ENCODE measurements at places on chromosomes 16 and 17.

- no peak for DNase-seq
Measured at GRCh38 chr16:1877804-1878203, 5.8 kb upstream of the MEIOB start.

- no peak for DNase-seq
Measured at GRCh38 chr17:65790241-65790640, 228.8 kb upstream of the AXIN2 start.

DNA sequence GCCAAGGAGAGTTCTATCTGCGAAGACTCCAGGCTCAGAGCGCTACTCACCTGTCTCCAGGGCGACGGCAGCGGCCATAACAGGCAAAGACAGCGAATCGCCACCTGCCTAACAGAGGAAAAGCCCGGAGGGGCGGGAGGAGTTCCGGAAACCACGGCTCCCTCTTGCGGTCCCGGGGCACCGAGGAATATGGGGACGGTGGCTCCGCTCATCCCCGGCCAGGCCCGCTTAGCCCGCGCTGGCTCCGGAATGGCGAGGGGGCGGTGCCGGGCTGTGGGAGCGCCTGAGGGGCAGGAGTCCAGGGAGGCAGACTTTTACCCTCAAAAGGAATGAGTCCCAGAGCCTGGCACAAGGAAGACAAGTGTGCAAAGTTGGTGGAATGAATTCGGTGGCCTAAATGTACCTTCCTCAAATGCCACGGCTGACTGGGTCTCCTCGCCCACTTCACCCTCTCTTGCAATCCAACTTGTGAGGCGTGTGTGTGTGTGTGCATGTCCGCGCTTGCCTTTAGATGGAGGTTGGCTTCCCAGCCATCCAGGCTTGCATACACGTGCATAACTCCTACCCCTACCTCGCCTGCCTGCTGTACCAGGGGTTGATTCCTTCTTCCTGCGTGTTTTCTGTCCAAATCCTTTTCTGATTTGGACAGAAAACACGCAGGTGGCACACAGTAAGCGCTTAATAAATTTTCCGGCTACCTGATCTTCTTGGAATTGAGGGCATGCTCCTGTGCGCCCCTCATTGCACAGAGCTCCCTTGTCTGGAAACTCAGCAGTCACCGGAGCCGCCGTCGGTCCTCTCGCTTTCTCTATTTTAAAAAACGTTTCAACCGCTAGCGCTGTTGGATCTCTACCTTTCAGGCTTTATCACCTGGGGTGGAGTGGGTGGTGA lies 3.5 kb downstream of the C17orf100 start:
- DNase-seq: peak; percentile 56

DNA sequence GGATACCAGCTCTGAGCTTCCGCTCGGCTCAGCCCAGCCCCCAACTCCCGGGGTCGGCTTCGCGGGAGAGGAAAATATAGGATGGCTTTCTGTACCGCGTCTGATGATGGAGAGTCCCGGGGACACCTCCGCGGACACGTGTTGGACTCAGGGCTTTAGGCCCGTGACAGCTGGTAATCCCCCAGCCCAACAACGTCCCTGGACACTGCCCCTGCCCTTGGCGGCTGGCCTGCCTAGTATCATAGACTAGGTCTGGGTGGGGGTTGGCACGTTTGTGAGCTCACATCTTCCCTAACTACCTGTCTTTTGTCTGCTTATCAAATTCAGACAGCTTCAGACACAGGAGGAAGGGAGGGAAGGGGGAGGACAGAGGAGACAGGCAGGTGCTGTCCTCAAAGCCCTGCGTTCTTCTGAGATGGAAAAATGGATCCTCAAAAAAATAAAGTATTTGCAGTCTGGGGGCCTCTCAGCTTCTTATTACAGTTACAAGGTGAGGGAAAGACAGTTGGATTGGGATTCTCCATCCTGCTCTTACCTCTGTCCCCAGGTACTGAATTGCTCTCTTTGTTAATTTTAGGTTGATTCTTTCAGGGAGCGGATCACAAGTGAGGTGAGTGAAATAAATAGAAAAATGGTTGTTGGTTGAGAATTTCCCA lies 698 bp downstream of the PSME3 start:
- DNase-seq: no peak

GRCh38 chr16:84975522-84975921 lies 35.8 kb downstream of the ZDHHC7 start:
- no peak for DNase-seq

GRCh38 chr17:44297975-44298374 lies 10.4 kb upstream of the RUNDC3A start:
- no peak for DNase-seq

DNA sequence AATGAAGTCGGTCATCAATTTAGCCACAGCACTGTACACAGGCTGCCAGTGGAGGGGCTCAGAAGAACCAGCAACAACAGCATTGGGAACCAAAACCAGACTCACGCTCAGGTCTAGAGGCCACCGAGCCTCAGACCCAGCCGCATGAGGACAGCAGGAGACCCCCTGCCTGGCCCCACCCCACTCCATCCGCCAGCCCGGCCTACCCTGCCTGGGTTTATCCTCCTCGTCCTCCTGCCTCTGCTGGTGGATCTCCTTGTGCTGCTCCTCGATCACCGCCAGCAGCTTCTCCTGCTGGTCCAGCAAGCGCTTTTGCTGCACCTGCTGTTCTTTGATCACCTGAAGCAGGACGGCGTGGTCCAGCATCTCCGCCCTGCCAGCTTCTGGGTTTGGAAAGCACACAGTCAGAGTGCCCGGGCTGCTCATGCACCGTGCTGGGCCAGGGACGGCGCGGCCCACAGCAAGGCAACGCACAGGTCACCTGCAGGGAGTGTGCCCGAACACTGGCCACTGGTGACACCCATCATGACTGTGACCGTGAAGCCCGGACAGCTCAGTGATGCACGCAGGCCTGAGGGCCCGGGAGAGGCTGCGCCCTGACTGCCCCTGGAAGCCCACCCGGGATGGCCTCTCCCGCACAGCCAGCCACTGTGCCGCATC lies 7.7 kb downstream of the NDUFAF8 start:
- DNase-seq: no peak

DNA sequence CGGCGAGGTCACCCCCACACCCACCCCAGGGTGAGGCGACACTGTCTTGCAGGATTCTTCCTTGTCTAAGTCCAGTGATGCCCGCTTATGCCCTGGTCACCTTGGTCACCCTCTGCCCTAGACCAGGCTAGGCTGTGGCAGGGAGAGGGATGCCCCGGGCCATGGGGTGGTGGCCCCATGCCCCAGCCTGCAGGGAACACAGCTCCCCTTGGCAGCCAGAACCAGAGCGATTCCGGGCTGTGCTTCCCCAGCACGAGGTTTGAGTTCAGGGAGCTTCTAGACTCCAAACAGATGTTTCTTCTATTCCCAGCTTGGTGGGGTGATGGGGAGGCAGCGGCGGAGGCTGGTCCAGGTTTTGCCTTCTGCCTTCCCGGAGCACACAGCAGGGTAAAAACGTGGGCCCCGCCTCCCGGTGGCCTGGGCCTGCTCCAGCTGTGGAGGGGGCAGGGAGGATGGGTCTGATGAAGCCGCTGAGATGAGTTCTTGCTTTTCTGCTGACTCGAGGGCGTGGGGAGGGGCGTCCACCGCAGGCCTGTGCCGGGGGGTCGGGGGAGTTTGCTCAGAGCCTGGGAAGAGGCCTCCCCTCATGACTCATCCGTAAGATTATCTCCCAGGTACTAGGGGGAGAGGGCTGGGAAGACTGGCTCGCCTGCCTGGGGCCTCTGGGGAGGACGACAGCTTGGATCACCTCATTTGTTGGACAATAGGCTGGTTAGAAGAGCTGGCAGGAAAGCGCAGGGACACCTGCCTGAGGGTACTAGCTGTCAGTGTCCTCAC lies 15.4 kb downstream of the SMTNL2 start:
- DNase-seq: no peak

DNA sequence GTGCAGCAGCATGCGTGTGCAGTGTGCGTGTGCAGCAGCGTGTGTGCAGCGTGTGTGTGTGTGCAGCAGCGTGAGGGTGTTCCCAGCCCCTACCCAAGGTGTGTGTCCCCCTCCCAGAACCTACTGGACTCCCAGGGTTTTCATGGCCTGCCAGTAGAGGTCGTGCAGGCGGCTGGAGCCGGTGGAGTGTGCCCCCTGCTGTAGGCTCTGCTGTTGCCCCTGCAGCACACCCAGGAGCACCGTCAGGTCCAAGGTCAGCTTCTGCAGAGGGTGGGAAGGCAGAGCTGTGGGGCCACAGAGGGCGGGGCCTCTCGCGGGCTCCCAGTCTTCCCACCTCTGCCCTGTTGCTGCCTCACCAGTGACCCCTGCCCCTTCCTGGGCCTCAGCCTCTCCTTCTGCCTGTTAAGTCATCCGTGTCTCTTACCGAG lies 14.9 kb downstream of the MYBBP1A start:
- DNase-seq: no peak

DNA sequence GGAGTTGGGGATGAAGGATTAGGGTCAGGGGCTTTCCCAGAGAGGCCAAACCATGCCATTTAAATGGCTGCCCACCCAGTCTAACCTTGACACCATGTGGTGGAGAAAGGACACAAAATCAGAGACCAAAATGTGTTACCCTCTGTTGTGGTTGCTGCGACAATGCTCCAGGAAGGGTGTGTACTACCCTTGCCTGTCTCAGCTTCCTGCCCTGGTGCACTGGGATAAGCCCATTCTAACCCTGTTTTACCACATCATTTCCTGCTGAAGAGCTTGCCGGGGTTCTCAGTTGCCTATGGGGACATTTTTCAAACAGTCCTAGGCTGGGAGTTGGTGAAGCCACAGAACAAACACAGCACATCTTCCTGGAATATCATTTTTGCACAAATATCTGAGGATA lies 4.9 kb downstream of the OR4D1 start:
- DNase-seq: no peak

- DNase-seq: no peak
Measured at GRCh38 chr17:39173080-39173479, 7.1 kb upstream of the ARL5C start.

DNA sequence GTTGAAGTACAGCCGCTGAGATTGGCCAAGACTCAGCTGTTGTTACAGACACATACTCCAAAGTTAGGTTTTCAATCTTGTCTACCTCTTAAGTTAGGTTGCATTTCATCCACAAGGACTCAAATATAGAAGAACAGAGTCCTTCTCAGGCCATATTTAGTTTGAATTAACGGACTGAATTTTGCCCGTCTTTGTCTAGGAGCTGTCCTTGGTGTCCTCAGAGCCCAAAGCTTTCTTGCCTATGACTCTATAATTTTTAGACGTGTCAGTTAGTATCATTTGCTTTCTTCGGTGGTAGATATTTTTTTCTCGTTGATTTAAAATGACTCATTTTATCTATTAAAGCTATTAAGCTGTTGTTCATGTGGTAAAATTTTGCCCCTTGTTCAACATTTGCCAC lies 403.2 kb downstream of the HS3ST3B1 start:
- no peak for DNase-seq

DNA sequence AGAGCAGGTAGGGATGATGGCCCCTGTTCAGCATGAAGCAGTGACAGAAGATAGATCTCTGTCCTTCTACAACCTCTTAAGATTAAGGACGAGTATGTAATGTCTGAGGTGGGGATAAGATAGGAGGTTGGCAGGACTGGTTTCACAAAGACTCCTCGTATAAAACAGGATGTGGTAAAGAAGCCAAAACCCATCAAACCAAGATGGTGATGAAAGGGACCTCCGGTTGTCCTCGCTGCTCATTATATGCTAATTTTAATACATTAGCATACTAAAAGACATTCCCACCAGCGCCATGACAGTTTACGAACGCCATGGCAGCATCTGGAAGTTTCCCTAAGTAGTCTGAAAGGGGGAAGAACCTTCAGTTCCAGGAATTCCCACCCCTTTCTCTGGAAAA lies 27.3 kb downstream of the MIS12 start:
- no peak for DNase-seq

DNA sequence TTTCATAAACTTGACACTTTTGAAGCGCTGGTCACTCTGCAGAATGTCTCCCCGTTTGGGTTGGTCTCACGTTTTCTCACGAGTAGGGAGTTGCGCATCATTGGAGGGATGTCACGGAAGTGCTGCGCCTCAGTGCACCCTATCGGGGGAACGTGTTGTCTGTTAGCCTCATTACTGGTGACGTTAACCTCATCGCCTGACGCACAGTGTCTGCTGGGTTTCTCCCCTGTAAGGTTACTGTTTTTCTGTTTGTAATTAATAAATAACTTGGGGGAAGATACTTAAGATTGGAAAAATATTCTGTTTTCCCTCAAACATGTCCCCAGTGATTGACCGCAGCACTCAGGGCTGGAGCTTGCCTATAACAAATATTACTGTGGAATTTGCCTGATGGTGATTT lies 26.7 kb downstream of the VAC14 start:
- no peak for DNase-seq

DNA sequence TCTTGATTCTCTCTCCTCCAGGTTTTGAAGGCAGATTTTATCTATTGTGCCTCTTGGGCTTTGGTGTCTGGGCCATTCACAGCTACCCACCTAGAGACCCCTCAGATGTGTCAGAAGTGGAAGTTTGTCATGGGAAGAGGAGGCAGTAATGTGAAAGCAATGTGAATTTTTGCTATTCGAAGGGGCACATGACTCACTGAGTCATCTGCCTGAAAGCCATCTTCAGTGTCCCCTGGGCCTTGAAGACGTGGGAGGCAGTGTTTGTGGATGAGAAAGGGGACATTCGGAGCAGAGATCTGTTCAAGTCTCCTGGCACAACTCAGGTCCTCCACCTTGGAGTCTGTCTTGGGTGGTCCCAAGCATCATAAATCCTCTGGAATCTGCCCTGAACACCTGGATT lies 530.2 kb downstream of the NPIPA7 start:
- DNase-seq: no peak

DNA sequence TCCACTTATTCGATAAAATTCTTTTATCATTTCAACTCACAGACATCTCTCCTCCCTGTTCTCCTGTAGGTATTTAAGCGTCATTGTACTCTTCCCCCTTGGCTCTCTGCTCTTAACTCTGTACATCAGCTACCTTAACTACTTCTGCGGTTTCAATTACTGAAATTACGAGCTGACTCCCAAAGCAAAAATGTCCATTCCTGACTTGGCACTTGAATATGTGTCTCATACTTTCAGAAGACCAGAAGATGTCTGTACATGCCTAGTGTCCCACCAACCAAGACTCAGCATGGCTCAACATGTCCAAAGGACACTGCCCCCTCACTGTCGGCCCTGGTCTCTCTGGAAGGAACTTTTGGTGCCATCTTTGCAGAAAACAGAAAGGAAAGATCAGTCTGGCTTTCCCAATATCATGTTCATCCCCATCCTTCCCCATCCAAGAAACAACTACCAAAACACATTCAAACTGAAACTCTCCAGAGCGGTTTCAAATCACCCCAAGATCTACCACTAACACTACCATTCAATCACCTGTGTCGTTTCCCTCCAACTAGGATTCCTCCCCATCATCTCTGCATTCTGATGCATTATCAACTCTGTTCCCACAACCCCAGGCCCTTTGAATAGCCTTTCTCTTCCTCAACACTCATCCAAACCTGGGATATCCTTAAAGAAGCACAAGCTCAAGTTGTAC lies 74.9 kb downstream of the ZFHX3 start:
- no peak for DNase-seq

GRCh38 chr16:12061336-12062055 lies 85.0 kb downstream of the SNX29 start:
- no peak for DNase-seq

GRCh38 chr16:11087691-11088073 lies 143.3 kb downstream of the CLEC16A start:
- DNase-seq: no peak

Measured in brain (organoid and tissue), 16 donors.